Stimulated activated CD8-positive, alpha-beta memory T cell treated with anti-CD3 and anti-CD28 coated beads, Interleukin-15, amount 100 ng/mL, for 4 hours (primary cell): ENCODE measurements at places on chromosomes 3 and 15.

DNA sequence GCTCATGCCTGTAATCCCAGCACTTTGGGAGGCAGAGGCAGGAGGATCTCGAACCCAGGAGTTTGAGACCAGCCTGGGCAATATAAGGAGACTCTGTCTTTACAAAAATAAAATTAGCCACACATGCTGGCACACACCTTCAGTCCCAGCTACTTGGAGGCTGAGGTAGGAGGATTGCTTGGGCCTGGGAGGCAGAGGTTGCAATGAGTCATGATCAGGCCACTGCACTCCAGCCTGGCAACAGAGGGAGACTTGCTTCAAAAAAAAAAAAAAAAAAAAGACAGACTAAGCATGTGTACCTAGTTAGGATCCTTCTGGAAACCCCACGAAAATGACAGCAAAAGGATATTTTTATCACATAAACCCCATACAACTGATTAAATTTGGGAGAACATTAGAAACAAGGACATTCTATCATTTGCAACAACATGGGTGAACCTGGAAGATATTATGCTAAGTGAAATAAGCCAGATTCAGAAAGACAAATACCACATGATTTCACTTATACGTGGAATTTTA lies 44.9 kb downstream of the METTL6 start:
- DNase-seq: no peak

DNA sequence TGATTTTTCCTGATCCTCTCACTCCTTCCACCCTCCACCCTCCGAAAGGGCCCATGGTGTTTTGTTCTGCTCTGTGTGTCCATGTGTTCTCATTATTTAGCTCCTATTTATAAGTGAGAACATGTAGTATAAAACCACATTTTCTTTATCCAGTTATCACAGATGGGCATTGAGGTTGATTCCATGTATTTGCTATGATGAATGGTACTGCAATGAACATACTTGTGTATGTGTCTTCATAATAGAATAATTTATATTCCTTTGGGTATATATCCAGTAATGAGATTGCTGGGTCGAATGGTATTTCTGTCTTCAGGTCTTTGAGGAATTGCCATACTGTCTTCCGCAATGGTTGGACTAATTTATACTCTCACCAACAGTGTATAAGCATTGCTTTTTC lies 126.0 kb downstream of the IMPG2 start:
- DNase-seq: no peak

GRCh38 chr3:5122030-5122740 lies at the start of gene ARL8B:
TSS of gene ARL8B (plus strand) at chr3:5122292. CDS start at chr3:5122466, 174 bp downstream.
- peak; percentile 85 for DNase-seq

- DNase-seq: no peak
Measured at GRCh38 chr15:71052356-71052755, 62.9 kb upstream of the THSD4 start.

DNA sequence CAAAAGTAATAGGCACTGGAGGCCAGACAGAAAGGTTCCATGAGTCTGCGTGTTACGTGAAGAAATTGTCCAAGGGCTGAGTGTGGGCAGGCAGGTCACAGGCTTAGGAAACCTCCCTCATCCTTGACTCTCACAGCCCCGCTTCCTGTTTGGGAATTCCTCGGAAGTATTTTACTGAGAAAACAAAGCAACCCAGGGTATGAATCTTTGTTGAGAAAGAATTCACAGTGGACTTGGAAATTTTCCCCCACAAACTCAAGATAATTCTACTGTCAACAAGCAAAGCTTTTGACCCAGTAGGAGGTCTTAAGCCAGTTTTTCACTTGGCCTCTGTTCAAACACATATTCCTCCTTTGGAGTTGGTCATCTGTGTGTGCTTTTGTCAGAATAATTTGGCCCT lies 377.1 kb upstream of the TPM1 start:
- no peak for DNase-seq

GRCh38 chr3:62094461-62094860 lies 278.9 kb downstream of the FEZF2 start:
- no peak for DNase-seq

DNA sequence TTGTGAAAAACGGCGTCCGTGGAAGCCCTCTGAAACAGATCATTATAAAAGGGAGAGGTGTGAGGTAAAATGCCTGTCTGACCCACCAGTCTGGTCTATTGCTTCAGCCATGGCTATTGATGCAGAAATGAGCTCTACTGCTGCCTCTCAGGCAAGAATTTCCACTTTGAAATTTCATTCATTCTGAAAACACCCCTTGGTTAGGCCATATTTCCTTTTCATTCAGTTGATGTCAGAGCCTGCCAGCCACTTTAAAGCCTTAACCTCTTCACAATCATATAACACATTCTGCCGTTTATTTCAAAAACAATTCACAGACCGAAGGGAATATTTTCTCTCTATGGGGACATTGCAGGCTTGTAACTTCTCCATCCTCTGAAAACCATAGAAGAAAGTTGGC lies 71.9 kb downstream of the FOXB1 start:
- no peak for DNase-seq

GRCh38 chr3:147937891-147938290 lies 528.7 kb downstream of the ZIC1 start:
- DNase-seq: no peak

DNA sequence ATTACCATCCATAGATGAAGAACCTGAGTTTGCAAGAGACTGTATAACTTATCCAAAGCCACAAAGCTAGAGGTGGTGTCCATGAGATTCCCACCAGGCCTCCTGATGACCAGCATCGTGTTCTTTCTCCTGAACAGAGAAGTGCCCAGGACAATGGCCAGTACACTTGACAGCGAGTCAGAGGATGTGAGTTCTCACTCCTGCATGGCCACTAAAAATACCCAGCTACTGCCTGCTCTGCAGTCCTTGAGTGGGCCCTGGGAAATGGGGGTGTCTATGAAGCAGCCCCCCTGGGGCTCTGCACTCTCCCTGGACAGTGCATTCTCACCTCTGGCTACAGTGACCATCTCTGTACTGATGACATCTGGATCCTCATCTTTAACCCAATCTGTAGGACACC lies 201.2 kb downstream of the RPLP1 start:
- no peak for DNase-seq

DNA sequence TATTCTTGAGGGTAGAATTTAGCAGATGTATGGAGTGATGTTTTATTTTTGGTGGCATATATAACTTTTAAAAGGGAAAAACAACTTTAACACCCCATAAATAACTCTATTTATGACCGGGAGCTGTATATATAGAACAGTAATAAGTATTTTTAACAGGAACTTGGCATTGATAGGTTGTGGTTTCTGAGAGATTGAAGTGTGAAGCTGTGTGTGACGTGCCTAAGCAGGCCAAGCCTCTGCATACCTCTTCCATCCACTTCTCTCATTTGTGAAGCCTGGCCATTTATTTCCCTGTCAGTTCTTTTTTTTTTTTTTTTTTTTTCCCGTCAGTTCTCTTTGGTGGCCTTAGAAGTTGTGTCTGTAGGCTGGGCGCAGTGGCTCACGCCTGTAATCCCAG lies 23.0 kb downstream of the RBM5 start:
- DNase-seq: no peak
